A549 treated with ZK216348 at 1 μM for 4 hours (cell line): ENCODE measurements at places on chromosomes 1 and 21. TPM values are rescaled to one million over a fixed set of nuclear protein-coding genes. Genes with fewer than 3 reads are reported as not detected.

Gene PCSK9
- 1.8 to 4.5 TPM (median 3.0 TPM) in 5 replicates for total RNA-seq

Gene TMEM240
- 0.37 to 0.68 TPM (median 0.48 TPM) in 4 of 5 replicates, not detected in the other for total RNA-seq

Gene KLF18
- 0.05 TPM in 1 of 5 replicates, not detected in the others for total RNA-seq

Gene CRYAA
- total RNA-seq: not detected in 5 replicates

Gene IL20
- not detected in 5 replicates for total RNA-seq

Gene TMEM52
- 0.32 to 1.7 TPM (median 0.82 TPM) in 5 replicates for total RNA-seq

Gene TSPAN1
- total RNA-seq: 1.9 to 3.6 TPM (median 2.3 TPM) in 5 replicates

Gene ITLN2
- 0.14 to 1.1 TPM (median 0.36 TPM) in 5 replicates for total RNA-seq

Gene CELA3A
- not detected in 5 replicates for total RNA-seq

Gene NIBAN1
- total RNA-seq: 0.68 to 1.6 TPM (median 1.0 TPM) in 5 replicates

Gene GLIS1
- 0.08 TPM in 1 of 5 replicates, not detected in the others for total RNA-seq

Gene PTPRC
- total RNA-seq: not detected in 5 replicates

Gene USH2A
- total RNA-seq: not detected in 5 replicates

Gene PDC
- not detected in 5 replicates for total RNA-seq

Gene OLIG2
- total RNA-seq: not detected in 5 replicates

Gene SYNC
- 10.7 to 18.5 TPM (median 13.9 TPM) in 5 replicates for total RNA-seq

Gene PGLYRP3
- total RNA-seq: not detected in 5 replicates

Gene TBX19
- total RNA-seq: 0.65 to 0.80 TPM (median 0.73 TPM) in 5 replicates

Gene SAMSN1
- total RNA-seq: not detected in 5 replicates

Gene TNFRSF18
- 0.35 TPM in 1 of 5 replicates, not detected in the others for total RNA-seq

Gene MSH4
- total RNA-seq: 0.11 TPM in 1 of 5 replicates, not detected in the others
